ENCODE measurements at places on chromosomes 11 and 22. TPM values are rescaled to one million over a fixed set of nuclear protein-coding genes. Genes with fewer than 3 reads are reported as not detected.

DNA sequence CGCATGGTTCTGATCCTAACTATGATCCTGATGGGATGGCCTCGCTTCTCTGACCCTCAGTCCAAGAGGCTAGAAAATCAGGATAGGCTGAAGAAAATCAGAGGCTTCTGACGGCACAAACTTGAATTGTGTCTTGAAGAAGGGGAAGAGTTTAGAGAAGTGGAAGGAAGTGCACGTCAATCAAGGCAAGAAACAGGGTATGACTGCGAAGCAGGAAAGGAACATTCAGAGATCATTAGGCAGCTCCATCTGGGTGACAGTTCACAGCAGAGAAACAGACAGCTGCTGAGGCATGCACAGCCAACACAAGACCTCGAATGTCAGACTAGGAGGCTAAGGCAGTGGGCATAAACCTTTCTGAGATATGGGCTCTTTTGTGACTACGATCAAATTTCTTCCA lies 29.3 kb downstream of the CLPB start:
- H3K4me3 ChIP-seq = no peak overlapping the region
- no peaks in the 10 kb centered on the region for H3K27me3 ChIP-seq
- peak; percentile 23 for DNase-seq
- H3K27ac ChIP-seq = no peak overlapping the region

- no peaks in the 10 kb centered on the region for H3K4me1 ChIP-seq
- no peak overlapping the region for H3K4me3 ChIP-seq
- peaks cover 83% of the 10 kb centered on the region for H3K36me3 ChIP-seq
- H3K27me3 ChIP-seq = no peaks in the 10 kb centered on the region
- H3K27ac ChIP-seq = no peak overlapping the region
Measured at GRCh38 chr11:43393765-43394355, 35.1 kb downstream of the TTC17 start.

- no peak for DNase-seq
- H3K4me1 ChIP-seq = no peaks in the 10 kb centered on the region
- H3K36me3 ChIP-seq = no peaks in the 10 kb centered on the region
- H3K27me3 ChIP-seq = no peaks in the 10 kb centered on the region
Measured at GRCh38 chr11:135043434-135043833, 631.4 kb upstream of the B3GAT1 start.

- H3K4me1 ChIP-seq = peaks cover 68% of the 10 kb centered on the region
- no peak overlapping the region for H3K27ac ChIP-seq
- H3K27me3 ChIP-seq = no peaks in the 10 kb centered on the region
- no peak for DNase-seq
- H3K36me3 ChIP-seq = no peaks in the 10 kb centered on the region
- no peak overlapping the region for H3K4me3 ChIP-seq
Measured at GRCh38 chr22:46586531-46587011, 33.6 kb upstream of the GRAMD4 start.

LRRC4C gene
- polyA plus RNA-seq = not detected

DNA sequence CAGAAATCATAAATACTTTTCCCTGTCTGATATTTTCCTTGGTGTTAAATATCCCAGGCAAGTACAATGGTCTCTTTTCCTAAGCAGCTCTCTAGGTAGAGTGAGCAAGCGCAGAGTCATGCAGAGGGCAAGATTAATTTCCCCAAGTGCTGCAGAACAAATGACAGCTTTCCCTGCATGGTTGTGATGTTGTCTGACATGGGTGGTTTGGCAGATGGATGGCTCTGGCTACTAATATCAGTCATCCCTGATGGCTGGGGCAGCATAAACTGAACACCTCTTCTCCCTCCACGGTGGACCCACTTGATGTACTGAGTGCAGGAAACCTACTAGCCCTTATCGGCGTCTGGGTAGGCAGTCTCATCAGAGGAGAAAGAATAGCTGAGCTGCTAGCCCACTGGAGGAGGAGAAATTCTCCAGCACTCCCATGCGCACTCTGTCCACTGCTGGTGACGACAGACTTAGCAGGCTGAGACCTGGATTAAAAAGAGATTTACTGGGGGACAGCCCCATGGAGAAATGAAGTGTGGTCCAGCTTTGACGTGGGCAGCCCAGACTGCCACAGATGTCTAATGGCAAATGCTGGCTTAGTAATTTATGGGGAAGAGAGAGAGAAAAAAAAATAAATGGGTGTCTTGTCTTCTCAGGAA lies 202.9 kb downstream of the DBX1 start:
- H3K27ac ChIP-seq = no peak overlapping the region
- no peak for DNase-seq
- H3K36me3 ChIP-seq = no peaks in the 10 kb centered on the region
- H3K27me3 ChIP-seq = no peaks in the 10 kb centered on the region
- no peaks in the 10 kb centered on the region for H3K4me1 ChIP-seq

- peaks cover 19% of the 10 kb centered on the region for H3K4me1 ChIP-seq
- H3K36me3 ChIP-seq = no peaks in the 10 kb centered on the region
- H3K4me3 ChIP-seq = peak overlapping the region; percentile 63
Measured at GRCh38 chr22:36123673-36124630, 36.6 kb downstream of the APOL3 start.

DNA sequence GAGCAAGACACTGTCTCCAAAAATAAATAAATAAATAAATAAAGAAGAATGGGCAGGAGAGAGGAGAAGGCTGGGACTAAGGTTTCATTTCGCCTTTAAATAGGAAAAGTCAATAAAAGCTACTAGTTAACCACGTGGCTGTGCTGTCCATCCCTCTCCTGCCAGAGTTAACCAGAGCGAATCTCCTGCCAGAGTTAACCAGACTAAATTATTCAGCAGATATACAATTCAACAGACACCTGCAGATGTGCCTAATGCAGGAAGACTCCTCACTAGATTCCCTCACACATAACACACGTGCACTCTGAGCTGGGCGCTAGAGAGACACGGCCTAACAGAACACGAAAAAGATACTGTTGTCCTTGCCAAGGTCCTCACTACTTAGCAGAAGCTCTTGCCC lies 156.1 kb downstream of the IGLL1 start:
- no peak overlapping the region for H3K4me3 ChIP-seq
- no peak for DNase-seq
- no peak overlapping the region for H3K27ac ChIP-seq
- no peaks in the 10 kb centered on the region for H3K27me3 ChIP-seq
- H3K4me1 ChIP-seq = no peaks in the 10 kb centered on the region

- no peak overlapping the region for H3K4me3 ChIP-seq
- no peaks in the 10 kb centered on the region for H3K4me1 ChIP-seq
- DNase-seq = no peak
- H3K36me3 ChIP-seq = no peaks in the 10 kb centered on the region
- no peaks in the 10 kb centered on the region for H3K27me3 ChIP-seq
Measured at GRCh38 chr22:43535741-43536140, 123.9 kb downstream of the MPPED1 start.

OR5B3 gene
- polyA plus RNA-seq = not detected

DNA sequence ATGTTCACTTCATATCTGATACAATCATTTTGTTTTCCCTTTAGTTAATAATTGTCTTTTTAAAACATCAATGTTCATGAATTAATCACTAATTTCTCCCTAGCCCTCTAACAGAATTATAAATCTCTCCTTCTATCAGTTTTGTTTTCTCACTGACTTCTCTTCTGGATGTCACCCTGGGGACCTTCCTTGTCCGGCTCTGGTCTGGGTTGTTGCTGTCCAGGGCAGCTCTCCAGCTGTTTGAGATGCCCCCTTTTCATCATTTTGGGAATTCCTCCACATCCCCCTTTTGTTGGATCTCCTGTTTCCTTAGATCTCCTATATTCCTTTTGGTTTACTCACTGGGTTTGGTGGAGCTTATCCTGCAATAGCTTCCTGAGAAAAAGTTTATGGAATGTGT lies 35.6 kb upstream of the PSMA1 start:
- no peaks in the 10 kb centered on the region for H3K27me3 ChIP-seq
- H3K27ac ChIP-seq = no peak overlapping the region
- H3K4me3 ChIP-seq = no peak overlapping the region
- H3K36me3 ChIP-seq = no peaks in the 10 kb centered on the region
- H3K4me1 ChIP-seq = peaks cover 6% of the 10 kb centered on the region

OR2D2 gene
- polyA plus RNA-seq = not detected

PLA2G6 gene
- polyA plus RNA-seq = 0.43 TPM

DNA sequence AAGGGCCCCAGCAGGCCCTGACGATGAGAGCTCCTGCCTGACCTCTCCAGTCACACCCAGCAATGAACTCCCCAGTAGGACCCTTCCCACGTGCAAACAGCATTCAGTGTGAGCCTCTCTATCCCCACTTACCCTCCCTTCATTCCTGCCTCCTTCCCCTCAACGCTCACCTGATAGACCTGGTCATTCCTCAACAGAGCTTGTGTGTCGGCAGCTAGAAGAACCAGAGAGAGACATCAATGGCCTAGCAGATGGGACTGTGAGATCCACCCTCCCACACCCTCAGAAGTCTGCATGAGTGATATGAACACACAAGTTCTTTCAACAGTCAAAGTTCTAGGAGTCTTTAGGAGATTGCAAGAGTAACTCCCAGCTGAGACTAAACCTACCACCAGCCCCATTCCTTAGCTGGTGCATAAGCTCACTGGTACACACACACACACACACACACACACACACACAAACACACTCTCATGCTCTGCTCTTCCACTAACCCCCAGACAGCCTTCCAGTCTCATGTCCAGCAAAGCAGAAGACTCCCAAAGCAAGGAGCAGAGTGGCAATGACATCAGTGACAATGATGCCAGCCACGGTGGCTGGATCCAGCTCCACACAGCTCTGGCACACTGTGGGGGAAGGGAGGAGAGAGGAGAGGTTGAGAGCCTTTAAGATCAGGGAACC lies 3.1 kb downstream of the CD3D start:
- H3K27ac ChIP-seq = no peak overlapping the region
- H3K4me3 ChIP-seq = no peak overlapping the region
- H3K36me3 ChIP-seq = no peaks in the 10 kb centered on the region
- DNase-seq = no peak

- DNase-seq = peak; percentile 87
- peaks cover 20% of the 10 kb centered on the region for H3K27me3 ChIP-seq
- H3K36me3 ChIP-seq = peaks cover under 1% of the 10 kb centered on the region
- no peak overlapping the region for H3K4me3 ChIP-seq
- H3K4me1 ChIP-seq = peaks cover 57% of the 10 kb centered on the region
- H3K27ac ChIP-seq = no peak overlapping the region
Measured at GRCh38 chr11:7579361-7579791, 65.6 kb downstream of the PPFIBP2 start.

- no peaks in the 10 kb centered on the region for H3K36me3 ChIP-seq
- no peaks in the 10 kb centered on the region for H3K27me3 ChIP-seq
- peak; percentile 10 for DNase-seq
Measured at GRCh38 chr11:58640386-58641023, 18.0 kb downstream of the CNTF start.

DNA sequence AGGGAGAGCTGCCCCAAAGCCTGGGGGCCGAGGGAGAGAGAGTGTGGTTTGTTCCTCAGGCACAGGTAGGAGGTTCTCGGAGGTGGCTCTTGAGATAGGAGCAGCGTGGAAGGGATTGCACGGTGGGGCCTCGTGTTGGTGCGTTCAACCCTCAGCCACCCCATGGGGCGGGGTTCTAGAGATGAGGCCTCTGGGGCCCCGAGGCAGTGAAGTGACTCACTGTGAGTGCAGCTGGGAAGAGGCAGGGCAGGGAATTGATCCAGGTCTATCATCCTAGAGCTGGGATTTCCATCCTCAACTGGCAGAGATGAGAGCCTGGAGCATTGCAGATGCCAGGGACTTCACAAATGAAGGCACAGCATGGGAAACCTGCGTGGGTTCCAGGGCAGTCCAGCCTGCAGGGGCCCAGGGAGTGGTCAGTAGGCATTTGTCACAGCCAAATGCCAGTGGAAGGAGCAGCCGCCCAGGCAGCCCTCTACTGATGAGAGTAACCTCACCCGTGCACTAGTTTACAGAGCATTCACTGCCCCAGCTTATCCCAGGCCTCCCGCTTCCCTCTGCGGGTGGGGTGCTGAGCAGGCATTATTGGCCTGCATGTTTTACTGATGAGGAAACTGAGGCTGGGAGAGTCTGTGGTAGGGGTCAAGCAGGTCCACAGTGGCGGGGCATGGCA lies 5.1 kb upstream of the SMARCB1 start:
- H3K4me1 ChIP-seq = peaks cover 5% of the 10 kb centered on the region
- no peak for DNase-seq
- H3K27me3 ChIP-seq = no peaks in the 10 kb centered on the region
- H3K4me3 ChIP-seq = no peak overlapping the region
- H3K27ac ChIP-seq = no peak overlapping the region

DNA sequence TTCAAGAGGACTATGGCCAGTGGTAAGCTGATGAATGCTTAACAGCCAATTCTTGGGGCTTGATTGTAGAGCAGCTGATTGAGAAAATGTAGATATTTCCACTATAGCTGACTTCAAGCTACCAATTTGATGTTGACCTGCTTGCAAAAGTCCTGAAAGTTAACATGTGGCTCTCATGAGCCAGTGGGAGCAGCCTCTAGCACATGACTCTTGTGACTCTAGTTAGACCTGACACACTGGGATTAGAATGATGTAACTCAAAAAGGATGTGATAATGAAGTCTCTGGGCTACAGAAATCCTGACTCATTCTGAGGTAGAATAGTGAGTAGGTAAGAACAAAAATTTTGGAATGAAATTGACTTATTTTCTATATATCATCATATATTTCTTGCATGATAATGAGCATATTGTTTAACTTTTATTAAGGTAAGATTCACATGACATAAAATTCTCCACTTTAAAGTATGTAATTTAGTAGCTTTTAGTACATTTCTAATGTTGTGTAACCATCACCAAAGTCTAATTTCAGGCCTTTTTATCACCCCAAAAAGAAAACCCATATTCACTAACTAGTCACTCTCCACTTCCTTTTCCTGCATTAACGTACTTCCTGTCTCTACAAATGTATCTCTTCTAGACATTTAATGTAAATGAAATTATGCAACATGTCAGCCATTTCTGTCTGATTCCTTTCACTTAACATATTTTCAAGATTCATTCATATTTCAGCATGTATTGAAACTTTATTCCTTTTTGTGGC lies 16.1 kb upstream of the OR52H1 start:
- no peaks in the 10 kb centered on the region for H3K36me3 ChIP-seq
- H3K27ac ChIP-seq = no peak overlapping the region
- H3K4me1 ChIP-seq = no peaks in the 10 kb centered on the region
- no peaks in the 10 kb centered on the region for H3K27me3 ChIP-seq

C11orf91 gene
- not detected for polyA plus RNA-seq

WNT7B gene
- polyA plus RNA-seq = not detected

DNA sequence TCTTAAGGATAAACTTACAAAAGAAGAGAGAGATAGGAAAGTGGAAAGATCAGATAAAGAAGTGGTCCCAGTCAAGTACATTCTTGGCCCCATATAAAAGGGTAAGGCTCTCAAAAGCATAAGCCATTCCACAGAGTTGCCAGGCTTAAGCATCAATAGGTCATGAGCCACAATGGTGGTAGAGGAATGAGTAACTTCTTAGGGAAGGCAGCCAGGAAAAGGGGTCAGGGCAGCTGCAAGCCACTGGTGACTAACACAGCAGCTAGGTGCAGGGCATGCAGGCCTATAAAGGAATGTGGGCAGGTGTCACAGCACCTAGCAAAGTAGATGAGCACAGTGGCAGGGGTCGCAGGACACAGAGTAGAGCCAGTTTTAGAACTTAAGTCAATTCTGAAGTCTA lies 302.6 kb upstream of the FAT3 start:
- DNase-seq = no peak
- no peaks in the 10 kb centered on the region for H3K36me3 ChIP-seq
- H3K4me3 ChIP-seq = no peak overlapping the region
- H3K27ac ChIP-seq = no peak overlapping the region
- no peaks in the 10 kb centered on the region for H3K4me1 ChIP-seq
- H3K27me3 ChIP-seq = no peaks in the 10 kb centered on the region

GRCh38 chr11:66728693-66729385 lies at the start of gene SPTBN2:
TSS of gene SPTBN2 (minus strand) at chr11:66729216. CDS start at chr11:66721240, 7,976 bp downstream.
- no peaks in the 10 kb centered on the region for H3K36me3 ChIP-seq
- H3K27ac ChIP-seq = no peak within 1 kb of the TSS
- DNase-seq = no peak
- no peak within 1 kb of the TSS for H3K4me3 ChIP-seq
- H3K27me3 ChIP-seq = peaks cover 73% of the 10 kb centered on the region
- peaks cover 6% of the 10 kb centered on the region for H3K4me1 ChIP-seq
